Tongue (tissue), 3 donors: ENCODE measurements at places on chromosomes 4 and X. TPM values are rescaled to one million over a fixed set of nuclear protein-coding genes. Genes with fewer than 3 reads are reported as not detected.

DNA sequence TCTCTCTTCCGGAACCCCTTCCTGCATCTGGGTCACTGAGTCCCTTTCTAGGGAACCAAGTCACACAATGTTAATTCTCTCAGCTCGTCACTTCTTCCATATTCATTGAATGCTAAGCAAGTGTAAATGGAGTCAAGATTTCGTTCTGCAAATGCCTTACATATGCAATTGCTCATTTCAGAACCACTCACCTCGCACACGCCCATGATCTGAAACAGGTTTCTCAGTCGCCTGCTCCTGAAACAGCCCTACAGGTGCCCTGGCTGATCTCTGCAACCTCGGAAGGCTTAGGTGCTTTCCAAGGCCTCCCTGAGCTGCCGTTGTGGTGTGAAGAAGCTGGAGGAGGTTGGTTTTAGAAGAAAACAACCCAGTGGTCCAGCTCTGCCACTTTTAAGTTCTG, 100.8 kb upstream of the MSX1 start:
- no peak for DNase-seq

- peak; percentile 8 for DNase-seq
These were observed 444.2 kb upstream of the SLIT2 start for GRCh38 chr4:19807505-19807904.

GRCh38 chrX:28966331-28966730, 379.1 kb downstream of the IL1RAPL1 start:
- no peak for DNase-seq

DNA sequence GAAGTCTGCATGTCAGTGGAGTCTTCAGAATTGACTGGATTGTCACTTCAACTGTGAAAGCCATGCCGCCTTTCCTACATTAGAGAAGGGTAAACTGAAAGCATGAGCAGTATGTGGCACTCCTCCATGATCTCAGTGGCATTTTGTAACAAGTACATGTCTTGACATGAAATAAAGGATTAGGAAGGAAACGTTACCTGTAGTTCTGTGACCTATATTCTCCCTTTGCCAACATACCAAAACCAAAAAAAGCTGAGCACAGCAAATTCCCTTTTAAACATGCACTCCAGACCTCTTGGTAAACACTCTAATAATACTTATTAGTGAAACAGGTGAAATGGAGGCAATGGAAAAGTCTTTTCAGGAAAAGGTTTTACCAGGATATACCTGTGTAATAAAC, 344.2 kb downstream of the GRIA2 start:
- no peak for DNase-seq

GRCh38 chr4:168499241-168499640, 2.4 kb downstream of the PALLD start:
- DNase-seq = no peak

Gene S100G
- total RNA-seq = not detected

Gene ZFYVE28
- 10.1 TPM for total RNA-seq

GRCh38 chr4:41369680-41370079, 113.0 kb downstream of the UCHL1 start:
- DNase-seq = peak; percentile 38

DNA sequence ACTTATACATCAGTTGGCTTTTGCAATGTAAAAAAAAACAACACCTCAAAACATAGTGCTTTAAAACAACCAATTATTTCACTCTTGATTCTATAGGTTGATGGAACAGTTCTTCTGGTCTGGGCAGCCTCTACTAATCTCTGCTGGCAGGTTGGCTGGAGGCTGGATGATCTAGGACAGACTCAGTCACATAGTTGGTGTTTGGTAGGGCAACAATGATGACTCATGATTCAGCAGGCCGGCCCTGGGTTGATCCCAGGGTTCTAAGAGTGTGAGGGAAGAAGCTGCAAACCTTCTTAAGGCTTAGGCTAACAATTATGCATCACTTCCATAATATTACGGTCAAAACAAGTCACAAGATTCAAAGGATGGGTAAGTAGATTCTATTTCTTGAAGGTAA, 558.2 kb downstream of the ZNF674 start:
- DNase-seq = no peak

DNA sequence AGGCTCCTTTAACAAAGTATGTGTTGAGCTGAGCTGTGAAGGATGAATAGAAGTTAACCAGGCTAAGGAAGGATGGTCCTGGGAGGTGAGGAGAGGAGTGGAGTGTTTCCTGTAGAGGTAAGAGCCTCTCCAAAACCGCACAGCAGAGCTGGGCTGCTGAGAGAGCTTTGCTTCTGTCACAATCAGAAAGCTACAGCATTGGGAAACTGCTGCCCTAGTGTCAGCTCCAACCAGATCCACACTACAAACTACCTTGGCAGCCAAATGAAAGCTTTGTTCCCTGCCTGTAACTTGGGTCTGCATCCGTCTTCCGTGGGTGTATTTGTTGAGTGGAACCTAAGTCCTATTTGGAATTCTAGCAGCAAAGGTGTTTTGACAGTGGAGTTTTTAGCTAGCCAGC, 91.8 kb downstream of the REPS2 start:
- no peak for DNase-seq

- peak; percentile 90 for DNase-seq
These were observed 1.4 kb upstream of the MAGED1 start for GRCh38 chrX:51891821-51892551.

- DNase-seq = no peak
These were observed 645 bp downstream of the APLN start for GRCh38 chrX:129653971-129654651.

DNA sequence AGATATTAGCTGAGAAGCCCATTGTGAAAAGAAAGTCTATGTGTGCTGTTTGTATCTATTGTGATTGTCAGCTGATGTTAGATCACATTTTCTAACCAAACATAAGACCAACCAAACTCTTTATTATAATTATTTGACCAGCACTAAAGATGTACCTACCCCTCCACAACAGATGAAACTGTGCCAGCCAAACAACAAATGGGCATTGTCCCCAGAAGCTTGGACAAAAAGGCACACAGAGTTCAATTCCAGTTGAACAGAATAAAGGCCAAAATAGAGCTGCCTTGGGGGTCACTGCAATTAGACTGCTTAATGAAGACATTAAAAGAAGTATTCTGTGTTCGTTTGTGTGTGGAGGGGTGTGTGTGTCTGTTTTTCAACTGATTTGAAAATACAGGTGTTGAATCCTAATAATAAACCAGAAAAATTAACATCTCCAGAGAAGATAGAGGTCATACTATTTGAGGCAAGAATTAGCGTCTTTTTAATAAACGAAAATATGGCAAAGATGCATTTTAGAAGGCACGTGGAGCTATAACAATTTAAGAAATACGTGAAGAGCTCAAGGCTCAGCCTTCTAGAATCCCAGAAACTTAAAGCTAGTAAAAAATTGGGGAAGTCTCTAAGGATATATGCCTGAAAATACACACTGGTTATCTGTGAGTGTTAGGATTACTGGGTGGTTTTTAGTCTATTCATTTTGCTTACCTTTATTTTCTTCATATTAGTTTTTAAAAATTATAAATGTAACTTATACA, 2.2 kb downstream of the SPP1 start:
- no peak for DNase-seq

DNA sequence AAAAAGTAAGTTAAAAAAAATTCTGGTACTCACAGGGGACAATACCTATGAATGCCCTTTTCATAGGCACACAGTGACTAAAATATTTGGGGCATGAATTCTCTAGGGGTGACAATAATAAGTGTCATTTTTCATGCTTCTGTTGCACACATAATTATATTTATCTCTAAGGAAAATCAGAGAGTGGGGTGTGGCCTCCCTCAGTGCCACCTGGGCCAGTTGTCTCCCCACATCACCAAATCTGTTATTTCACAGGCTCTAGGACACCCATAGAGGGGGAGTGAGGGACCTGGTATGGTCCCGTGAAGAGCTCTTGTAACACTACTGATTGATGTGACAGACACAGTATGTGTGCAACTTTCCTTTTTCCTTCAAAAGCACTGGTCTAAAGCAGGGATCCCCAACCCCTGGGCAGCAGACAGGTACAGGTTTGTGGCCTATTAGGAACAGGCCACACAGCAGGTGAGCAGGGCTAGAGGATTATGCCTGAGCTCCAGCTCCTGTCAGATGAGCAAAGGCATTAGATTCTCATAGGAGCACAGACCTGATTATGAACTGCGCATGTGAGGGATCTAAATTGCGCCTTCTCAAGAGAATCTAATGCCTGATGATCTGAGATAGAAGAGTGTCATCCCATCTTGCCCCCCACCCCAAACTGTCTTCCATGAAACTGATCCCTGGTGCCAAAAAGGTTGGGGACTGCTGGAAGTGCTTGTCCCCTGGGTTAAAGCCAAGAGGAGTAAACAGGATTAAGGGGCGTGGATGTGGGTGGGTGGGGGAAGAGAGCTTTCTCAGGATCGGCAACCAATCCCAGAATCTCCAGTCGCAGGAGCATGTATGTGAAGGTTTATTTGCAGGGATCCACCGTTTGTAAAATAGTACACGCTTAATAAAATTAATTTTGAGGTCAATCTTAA, 856 bp downstream of the SLC9B1 start:
- DNase-seq = peak; percentile 62

- DNase-seq = peak; percentile 57
These were observed 49.8 kb downstream of the TMEM144 start for GRCh38 chr4:158259955-158260575.

DNA sequence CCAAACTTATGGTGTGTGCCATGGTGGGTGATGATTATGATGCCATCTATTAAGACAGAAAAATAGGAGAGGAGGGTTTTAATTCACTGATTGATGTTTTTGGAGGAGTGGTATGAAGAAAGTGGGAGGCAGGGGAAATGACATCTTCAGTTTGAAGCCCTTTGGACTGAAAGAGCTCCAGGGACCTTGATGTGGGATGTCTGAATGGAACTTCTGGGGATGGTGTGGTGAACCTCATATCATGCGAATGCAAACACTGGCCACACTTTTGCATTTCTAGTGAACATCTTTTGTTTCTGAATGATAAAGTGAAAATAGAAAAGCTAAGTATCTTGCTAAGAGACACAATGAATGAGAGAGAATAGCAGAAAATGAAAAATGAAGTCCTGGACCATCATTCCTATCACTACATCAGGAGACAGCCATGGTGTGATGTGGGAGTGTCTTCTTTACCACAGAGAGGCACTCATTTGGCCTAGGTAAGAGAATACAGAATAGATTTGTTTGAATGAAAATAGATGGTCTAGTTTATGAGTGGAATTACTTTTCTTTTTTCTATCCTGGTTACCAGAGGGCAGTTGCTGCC, 123.5 kb downstream of the ZNF827 start:
- DNase-seq = no peak
